ENCODE measurements at places on chromosomes 2 and 18.
A peak's percentile ranks its signal among the peaks of the same experiment; 100 is the strongest.

GRCh38 chr2:127810156-127810618, 784 bp downstream of the WDR33 start:
- no peak for DNase-seq

DNA sequence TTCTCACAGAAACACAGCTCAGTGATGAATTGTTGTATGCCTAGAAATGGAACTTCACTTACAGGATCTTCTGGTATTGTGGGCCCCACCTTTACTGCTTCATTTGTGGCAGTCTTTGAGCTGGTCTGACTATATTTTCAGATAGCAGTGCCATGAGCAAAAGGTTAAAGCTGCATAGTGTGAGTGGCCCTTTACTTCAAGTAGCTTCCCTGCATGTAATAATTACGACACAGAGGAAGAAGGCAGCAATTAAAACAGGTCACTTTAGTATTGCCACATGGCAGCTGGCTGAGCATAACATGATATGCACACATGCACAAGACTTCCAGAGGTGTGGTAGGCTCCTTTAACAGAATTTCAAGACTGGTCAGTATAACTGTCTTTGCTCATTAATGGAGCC, 426.3 kb upstream of the ZEB2 start:
- DNase-seq: no peak

- DNase-seq: peak; percentile 86
Observed at GRCh38 chr2:153059338-153060052, 341.1 kb downstream of the ARL6IP6 start.

- no peak for DNase-seq
Observed at GRCh38 chr2:11634584-11634983, 35.4 kb downstream of the NTSR2 start.

GRCh38 chr2:200791905-200792304, 19.8 kb upstream of the BZW1 start:
- no peak for DNase-seq

- no peak for DNase-seq
Observed at GRCh38 chr2:44758591-44758990, 182.9 kb upstream of the SIX3 start.

DNA sequence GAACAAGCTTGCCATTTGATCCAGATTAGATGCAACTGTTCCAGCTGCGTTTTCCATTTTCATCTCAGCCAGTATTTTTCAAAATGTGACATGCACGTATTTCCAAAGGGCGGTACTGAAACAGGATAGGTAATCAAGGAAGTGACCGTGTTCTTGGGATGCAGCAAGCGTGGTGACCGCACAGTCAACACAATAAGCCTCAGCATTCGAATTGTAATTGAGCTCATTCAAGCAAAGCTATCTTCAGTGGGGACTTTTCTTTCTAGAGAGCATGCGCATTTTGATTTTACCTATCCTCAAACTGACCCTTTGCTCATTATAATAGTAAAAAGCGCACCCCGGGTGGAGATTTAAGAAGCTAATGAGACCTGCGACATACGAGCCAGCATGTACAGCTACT, 3.4 kb upstream of the ALPP start:
- DNase-seq: no peak

DNA sequence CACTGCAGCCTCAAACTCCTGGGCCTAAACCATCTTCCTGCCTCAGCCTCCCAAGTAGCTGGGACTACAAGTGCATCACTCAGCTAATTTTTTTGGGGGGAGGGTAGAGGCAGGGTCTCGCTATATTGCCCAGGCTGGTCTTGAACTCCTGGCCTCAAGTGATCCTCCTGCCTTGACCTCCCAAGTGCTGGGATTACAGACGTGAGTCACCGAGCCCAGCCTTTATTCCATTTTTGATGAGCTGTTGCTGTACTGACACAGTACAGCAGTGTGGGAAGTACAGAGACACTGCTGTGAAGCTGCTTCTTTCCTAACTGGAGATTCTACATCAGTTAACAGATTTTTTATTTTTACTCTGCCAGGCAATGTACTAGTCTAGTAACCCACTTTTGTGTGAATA, 18.8 kb downstream of the PTRHD1 start:
- no peak for DNase-seq

GRCh38 chr18:48641981-48642380, 103.2 kb downstream of the CTIF start:
- DNase-seq: no peak

DNA sequence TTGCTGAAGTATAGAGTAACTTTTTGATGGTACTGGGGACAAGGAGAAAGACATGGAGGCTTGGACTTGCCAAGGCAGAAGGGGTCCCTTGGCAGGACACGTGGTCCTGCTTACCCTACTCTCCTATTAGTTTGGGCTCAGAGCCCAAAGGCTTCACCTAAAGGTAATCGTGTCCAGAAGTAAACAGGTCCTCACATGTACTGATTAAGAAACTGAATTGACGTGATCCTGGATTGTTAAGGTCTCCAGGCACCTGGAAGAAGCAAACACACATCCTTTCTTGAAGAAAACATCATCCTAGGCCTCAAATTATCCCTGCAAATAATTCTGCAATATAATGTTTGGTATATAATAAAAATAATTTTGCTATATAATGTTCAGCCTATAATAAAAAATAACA, 50.0 kb downstream of the DTNB start:
- DNase-seq: no peak

GRCh38 chr2:67899187-67899586, 163.6 kb downstream of the C1D start:
- no peak for DNase-seq

DNA sequence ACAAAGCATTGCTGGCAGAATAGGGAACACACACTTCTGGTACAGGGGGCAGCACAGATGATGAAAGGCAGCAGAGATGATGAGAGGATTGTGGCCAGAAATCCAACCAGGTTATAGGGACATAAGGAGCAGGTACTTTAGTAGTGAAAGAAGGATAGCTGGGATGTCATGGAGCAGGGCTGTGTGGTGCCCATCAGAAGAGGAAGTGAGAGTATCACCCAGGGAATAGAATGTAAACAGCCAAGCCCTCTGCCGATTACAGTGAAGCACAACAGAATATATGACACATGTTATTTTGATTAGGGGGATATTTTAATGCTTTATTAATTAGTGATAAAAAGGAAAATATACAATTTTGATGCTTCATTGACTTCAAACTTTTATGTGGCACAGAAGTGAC, 883.4 kb upstream of the CDH2 start:
- no peak for DNase-seq

DNA sequence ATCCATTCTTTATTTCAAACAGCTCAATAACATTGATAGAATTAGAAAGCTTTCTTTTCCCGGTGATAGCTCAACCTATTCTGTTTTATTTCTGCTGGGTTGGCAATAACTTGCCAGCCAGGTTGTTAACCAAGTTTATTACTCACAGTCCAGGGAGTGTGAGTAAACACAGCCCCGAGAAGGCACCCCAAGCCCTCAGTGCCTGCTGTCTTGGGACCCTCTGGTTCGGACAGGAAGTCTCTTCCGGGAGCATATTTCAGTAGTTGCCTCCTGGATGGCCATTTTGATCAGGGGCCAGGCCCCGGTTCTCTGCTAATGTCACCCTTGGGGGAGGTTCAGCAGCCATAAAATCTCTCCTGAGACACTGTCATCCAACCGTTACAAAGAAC, 176.8 kb downstream of the INO80D start:
- no peak for DNase-seq

DNA sequence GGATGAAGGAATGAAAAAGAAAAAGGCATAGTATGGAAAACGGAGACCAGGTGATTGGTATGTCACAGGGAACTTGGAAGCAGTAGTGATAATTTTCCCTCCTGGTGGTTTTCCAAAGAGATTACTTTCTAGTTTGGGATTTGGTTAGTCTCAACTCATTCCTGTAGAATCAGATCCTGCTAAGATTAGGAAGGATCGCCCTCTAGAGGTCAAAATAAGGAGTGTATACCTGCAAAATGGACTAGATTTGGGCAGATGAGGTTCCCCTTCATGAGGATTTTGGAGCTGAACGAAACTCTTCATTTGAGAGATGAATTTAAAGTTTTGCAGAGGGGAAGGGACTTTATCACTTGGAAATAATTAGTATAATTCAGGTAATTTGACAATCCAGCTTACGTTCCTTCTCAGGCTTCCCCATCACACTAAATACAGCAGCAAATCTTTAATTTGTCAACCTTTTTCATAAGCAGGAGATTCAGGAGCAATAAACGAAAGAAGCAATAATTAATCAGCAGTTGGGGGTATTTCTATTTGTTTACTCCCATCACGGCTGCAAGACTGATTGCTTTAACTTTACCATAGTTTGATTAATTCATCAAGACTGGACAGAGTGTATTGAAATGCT, 65.2 kb downstream of the CCDC195 start:
- peak; percentile 14 for DNase-seq

DNA sequence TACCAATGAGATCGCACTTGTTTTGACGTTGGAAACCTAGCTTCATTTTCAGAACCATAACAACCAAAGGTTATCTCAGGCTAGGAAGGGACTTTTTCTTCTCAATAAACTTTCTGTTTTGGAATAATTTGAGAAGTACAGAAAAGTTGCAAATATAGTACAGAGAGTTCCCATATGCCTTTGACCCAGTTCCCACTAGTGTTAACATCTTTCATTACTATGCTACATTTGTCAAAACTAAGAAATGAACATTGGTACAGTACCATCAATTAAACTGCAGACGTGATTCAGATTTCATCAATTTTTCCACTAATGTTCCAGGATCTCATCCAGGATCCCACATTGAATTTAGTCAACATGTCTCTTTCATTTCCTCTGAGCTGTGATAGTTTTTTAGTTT, 111.6 kb downstream of the ATL2 start:
- DNase-seq: no peak

GRCh38 chr2:4134551-4135550, 431.5 kb downstream of the DCDC2C start:
- DNase-seq: no peak

GRCh38 chr2:171271386-171271785, 110.7 kb upstream of the TLK1 start:
- DNase-seq: no peak

Measured in kidney epithelial cell (primary cell).